Non-pigmented ciliary epithelial cell (primary cell): ENCODE measurements at places on chromosomes 3 and 15.

DNA sequence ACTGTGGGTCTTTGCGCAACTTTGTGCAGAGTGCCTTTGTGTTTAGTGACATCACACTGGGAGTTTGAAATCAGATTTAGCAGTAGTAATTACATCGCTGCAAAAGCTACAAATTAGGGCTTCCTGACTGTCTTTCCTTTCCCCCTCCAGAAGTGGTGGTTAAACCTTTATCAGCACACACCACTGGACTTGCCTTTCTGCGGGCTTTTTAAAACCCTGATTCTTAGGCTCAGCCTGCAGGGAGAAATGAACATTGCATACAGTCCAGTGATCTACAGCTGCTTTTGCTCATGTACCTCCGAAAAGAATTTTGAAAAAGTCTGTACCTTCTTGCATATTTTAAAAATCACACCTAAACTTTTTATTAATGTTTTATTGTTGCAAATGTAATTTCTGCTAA lies 219.7 kb upstream of the NAALADL2 start:
- DNase-seq, result no peak

DNA sequence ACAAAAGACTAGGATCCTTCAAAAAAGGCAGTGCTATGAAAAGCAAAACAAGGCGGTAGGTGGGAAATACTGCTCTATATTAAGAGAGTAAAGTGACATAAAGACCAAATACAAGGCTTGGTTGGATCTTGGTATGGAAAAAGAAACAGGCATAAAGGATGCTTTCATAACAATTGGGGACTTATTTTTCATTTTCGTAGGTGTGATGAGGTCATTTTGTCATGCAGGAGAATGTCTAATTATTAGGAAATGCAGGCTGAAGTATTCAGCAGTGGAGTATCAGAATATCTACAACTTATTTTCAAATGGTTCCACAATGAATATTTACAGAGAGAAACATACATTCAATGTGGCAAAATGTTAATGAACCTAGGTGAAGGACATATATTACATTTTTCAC lies 9.0 kb downstream of the XPC start:
- DNase-seq, result no peak

DNA sequence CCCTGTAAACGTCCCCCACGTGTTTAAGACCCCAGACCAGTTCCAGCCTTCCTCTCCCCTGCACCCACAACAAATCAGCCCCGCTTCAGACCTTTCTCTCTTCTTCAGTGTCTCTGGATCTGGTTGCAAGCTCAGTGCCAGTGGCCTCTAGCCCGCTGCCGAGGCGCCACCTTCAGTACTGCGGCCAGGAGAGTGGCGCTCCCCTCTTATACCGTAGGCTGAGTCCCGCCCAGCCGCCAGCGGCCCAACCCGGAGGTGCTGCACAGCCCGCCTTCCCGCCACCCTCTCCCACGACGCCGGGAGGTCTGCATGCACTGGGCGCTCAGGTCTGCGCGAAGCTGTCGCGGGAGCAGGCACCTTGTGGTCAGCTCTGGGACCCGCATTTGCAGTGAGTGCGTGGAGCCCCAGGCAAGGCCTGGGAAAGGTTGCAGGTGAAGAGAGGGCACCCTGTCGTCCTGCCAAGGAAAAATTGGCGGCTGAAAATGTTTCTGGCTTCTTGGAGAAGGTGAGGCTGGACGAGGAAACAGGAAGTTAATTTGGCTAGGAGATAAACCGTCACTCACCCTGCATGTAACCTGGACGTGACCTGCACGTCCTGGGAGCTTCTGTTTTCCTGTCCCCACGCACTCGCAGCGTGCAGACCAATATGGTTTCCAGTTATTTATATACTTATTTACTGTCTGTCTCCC lies at the start of gene C2CD4B:
Gene C2CD4B (minus strand): TSS at position 182 of the 689 bp plus-strand sequence. CDS start 301 bp downstream, outside the sequence.
- DNase-seq, result no peak

DNA sequence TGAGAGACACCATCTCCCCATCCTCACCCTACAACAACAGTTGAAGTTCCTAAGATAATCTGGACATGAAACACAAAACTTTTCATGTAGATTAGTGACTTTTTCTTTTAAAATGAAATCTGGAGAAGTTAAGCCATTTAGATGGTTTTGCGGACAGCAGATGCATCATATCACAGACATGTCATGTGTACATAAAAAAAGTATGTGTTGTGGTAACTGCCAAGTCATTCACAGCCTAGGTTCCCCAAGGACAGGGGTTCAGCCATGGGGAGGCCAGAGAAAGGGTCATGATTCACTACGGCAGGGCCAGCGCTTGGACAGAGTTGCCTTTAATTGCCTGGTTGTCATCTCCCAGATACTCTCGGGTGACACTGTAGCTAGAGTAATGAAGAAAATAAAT lies 163.2 kb downstream of the PDZRN3 start:
- no peak for DNase-seq

GRCh38 chr15:85792912-85793590 lies 1.7 kb downstream of the KLHL25 start:
- DNase-seq, result no peak

- no peak for DNase-seq
Observed at GRCh38 chr3:120462409-120462959, 11.7 kb upstream of the FSTL1 start.

- DNase-seq, result no peak
Observed at GRCh38 chr3:141241616-141242376, 10.2 kb downstream of the PXYLP1 start.
